Activated CD8-positive, alpha-beta memory T cell treated with anti-CD3 and anti-CD28 coated beads, Interleukin-2, amount 50 U/mL, for 48 hours (primary cell): ENCODE measurements at places on chromosomes 6 and 20.

DNA sequence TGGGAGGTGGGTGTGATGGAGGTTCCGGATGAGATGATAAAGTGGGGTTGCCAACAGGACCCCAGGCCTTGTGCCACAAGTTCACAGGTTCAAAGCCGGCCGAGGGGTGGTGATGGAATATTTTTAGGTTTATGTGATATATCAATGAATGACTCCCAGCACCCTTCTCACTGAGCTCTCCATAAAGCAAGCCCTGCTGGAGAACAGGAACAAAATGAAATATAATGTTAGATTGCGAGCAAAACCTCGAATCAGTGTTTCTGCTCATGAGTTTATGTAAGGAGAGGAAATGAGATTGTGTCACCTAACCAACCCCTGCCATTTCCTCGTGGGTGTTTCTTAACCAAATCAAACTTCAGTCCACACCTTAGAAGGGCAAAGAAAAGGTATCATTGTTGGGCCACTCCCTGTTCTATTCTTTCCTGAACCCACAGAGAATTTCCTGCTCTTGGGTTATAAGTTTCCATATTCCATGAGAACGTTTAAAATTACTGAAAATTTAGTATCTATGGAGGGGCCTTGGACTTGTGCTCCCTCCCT lies 192.2 kb upstream of the EXOC2 start:
- no peak for DNase-seq

- DNase-seq, result no peak
Measured at GRCh38 chr6:18203786-18204185, 48.6 kb downstream of the KDM1B start.

GRCh38 chr6:29907637-29908340 lies 34.5 kb upstream of the HLA-A start:
- DNase-seq, result peak; percentile 18

GRCh38 chr6:34067814-34068213 lies 78.1 kb downstream of the GRM4 start:
- no peak for DNase-seq

- DNase-seq, result no peak
Measured at GRCh38 chr6:31927242-31927862, at the start of gene C2. Gene C2, plus strand, starts transcription at chr6:31927717. Its CDS starts 36 bp downstream, at chr6:31927753.

GRCh38 chr20:24745617-24746350 lies 203.3 kb upstream of the CST7 start:
- peak; percentile 30 for DNase-seq
